ENCODE measurements at places on chromosomes 3 and 15.
A peak's percentile ranks its signal among the peaks of the same experiment; 100 is the strongest.

DNA sequence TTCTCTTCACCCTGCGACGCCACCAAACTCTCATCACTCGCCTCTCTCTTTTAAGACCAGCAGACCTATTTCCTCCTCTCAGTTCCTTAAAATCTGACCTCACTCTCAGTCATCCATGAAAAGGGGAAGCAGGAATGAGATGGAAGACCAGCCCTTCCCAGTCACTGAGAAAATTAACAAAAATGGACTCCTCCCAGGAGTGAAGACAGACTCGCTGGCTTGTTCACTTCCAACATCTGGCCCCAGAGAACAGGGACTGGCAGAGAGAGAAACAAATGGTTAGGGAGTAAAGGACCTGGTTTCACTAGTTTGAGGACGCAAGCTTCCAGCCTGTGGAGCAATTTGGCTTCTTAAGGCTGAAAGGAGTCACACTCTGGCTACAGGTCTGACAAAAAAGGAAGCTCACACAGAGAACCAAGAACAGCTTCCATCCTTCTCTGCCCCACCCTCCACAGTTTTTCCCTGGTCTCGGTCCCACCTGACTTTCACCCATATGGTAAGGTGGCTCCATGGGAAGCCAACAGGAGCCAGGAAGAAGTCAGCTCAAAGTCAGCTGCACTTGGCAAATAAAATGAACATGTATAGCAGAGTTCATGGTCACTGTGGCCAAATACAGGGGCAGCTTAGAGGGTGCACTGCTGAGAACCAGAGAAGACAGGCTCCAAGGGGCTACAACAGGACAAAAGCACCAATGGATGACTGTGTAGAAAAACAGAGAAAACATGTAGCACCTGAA, 57.2 kb downstream of the ITGB5 start:
- no peak for DNase-seq

DNA sequence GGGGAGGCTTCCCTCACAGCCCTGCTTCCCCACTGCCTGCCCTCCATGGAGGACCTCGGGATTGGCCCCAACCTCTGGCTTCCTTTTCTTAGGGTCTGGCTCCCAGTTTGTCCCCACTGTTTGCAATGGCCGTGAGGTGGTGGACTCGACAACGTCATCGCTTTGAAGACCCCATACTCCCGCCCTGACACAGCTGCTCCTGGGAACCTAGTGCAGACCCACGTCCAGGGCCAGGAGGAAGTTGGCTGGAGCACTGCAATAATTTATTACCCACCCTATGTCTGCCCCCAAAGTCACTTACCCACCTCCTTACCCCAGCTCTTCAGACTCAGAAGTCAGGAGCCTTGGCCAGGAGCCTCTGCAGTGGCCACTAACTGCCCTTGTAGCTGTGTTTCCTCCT, 11.1 kb downstream of the GRM2 start:
- no peak for DNase-seq

GRCh38 chr3:126781406-126781805, 77.4 kb downstream of the CHCHD6 start:
- DNase-seq = no peak

GRCh38 chr15:84598993-84599392, 1.8 kb upstream of the ZSCAN2 start:
- DNase-seq = no peak

DNA sequence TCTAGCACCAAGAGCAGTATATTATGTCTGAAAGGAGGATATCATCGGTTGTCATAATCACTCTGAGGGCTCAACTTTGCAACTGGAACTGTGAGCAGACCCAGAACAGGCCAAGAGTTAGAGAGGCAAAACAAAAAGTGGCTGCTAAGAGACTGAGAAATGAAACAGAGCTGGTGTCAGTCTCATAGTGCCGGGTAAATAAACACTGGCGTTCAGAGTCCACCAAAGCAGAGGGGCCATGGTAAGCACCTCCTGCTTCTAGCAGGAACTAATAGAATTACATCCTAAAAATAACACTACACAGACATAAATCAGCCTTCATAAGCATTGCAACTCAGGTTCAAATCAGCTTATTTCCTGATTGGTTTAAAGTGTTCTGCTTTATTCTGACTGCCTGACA, 10.3 kb upstream of the IL12A start:
- no peak for DNase-seq

DNA sequence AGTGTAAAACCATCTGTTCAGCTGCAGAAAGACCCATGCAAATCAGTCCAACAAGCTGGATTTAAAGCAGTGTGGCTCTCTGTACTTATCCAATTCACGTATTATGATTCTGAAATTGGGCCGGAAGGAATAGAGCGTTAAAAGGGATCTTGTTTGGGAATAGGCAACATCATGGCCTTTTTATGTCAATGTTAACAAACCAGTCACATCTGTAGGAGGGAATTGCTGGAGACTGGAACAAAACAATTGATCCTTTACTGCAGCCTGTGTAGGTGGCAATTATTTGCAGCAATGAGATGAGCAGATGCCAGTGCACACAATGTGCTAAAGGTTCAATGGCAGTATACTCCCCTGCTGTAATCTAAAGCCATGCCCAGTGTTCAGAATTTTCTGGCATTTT, 887.4 kb upstream of the ROBO1 start:
- DNase-seq = no peak

DNA sequence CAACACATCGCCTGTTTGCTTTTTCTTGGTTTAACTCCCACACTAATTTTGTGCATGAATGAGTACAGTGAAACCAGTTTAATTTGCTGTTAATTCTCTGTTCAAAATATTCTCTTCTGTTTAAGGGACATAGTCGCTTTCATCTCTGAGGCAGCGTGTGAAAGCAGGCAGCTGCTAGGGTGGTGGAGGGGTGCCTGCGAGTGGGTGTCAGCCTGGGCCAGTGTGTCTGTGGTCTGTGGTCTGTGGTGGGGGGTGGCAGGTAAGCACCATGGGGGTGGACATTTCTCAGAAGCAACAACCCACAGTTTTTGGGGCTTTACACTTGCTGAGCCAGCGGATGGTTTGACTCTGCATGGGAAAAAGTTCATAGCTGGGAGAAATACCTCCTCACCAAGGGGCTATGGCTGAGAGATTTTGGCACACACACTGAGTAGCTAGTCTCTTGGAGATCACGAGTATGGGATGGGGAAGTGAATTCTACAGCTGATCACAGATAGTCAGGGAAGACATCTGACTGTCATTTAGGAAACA, 109.2 kb downstream of the EPHB1 start:
- no peak for DNase-seq

DNA sequence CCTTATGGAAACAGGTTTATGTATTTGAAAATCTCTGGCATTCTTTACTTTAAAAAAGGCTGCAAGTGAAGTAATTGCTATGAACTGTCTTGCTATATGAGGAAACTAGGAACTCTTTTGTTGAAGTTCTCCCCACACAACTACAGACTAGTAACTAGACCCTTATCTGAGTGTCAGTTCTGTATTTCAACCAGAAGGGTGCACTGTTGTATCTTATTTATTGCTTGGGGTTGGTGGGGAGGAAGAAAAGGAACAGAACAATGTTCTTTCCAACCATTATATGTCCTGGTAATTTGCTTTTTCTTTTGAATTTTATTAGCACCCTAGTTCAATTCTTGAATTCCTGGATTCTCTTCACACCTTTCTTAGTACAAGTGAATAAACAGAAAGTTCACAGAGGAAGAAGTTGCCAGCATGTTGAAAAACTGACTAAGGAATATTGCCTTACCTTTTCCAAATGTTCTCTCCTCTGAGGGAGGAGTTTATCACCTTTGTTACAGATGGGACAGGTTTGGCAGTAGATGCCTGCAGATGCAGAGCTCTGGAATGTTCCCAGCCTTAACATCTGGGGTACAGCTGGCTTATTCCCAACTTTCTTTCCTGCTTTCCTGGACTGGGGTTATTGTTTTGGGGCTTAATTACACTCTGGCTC, 162.4 kb upstream of the CFAP20DC start:
- DNase-seq = peak; percentile 11

GRCh38 chr3:177905173-177906125, 630.8 kb upstream of the KCNMB2 start:
- DNase-seq = no peak

- no peak for DNase-seq
These were observed 106.2 kb downstream of the XXYLT1 start for GRCh38 chr3:195164573-195165264.

DNA sequence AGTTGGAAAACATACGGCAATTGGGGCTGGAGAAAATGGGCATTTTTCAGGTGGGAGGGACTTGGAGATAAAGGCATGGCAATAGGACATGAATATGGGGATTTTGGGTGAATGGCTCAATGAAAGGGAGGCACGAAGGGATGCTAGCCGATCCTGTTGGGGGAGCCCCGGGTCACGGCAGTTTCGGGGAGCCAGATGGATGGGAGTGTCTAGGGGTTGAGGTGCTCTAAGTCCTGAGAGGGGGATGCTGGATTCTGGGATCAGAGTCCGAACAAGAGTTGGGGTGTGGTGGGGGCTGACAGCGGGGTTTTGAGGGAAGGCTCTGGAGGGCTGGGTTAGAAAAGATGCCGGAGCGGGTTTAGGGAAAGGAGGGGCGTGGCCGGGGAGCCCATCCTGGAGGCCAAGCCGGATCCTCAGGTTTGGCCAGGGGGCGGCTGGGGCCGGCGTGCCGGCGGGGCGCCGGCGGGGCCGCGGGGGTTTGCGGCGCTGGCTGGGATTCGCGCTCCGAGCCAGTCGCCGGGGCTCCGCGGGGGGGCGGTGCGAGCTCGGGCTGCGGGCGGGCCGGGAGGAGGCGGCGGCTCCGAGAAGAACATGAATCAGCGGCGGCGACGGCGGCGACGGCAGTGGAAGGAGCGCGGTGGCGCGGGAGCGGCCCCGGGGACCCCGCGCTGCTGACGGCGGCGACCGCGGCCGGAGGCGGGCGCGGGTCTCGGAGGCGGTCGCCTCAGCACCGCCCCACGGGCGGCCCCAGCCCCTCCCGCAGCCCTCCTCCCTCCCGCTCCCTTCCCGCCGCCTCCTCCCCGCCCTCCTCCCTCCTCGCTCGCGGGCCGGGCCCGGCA, at the start of gene TYRO3:
TSS of gene TYRO3 (plus strand) at position 813 of the 839 bp plus-strand sequence. CDS start 46 bp downstream, outside the sequence.
- DNase-seq = peak; percentile 71

DNA sequence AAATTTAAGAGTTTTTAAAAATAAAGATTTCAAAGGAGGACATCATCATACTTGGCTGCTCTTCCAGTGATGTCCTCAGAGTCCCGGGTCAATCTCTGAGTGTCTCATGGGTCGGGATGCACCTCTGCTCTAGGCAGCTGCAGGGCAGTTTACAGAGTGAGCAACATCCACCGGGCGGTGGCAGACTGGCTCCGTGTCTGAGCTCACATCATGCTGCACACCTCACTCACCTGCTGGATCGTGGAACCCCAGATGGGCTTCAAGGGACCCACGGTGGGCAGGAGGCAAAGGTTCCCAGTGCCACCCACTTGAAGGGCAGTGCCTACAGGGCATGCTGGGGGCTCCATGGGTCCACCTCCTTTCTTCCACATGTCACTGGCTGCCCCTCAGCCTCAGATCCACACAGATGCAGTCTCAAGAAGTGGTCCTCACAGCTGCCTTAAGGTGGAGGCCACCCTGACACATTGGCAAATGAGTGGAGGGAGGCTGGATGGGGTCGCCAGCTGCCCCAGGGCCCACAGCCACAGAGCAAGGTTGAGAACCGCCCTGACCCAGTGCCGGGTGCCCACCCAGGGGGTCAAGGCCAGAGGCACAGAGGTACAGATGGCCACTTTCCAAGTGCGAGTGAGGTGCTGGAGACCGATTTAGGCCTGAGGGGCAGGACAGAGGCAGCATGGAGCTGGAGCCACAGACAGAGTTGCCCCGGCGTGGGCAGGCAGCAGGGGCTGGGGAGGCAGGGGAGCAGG, 25.2 kb downstream of the CYFIP1 start:
- no peak for DNase-seq

GRCh38 chr3:171176244-171176933, 149.9 kb upstream of the SLC2A2 start:
- DNase-seq = no peak

- DNase-seq = no peak
These were observed 73.5 kb upstream of the TNIK start for GRCh38 chr3:171533702-171534101.

DNA sequence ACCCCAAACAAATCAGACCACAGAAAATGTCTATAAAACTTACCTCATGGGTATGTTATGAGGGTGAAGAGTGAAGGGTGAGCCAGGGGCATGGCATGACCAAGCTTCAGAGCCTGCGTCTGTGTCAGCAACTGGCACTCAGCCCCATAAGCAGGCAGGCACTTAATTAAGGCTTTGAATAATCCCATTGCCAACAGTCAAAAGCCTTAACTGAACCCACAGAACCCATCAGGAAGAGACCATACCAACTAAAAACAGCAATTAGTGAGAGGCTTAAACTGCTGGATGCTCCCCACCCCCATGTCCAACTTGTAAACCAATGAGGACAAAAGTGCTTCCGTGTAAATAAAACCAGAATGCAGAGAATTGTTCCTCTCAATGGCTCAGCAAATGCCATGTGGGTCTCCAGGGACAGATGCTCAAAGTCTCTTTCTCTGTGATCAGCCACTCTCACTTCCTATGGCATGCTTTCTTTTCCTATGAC, 126.0 kb downstream of the MYLK start:
- DNase-seq = no peak

DNA sequence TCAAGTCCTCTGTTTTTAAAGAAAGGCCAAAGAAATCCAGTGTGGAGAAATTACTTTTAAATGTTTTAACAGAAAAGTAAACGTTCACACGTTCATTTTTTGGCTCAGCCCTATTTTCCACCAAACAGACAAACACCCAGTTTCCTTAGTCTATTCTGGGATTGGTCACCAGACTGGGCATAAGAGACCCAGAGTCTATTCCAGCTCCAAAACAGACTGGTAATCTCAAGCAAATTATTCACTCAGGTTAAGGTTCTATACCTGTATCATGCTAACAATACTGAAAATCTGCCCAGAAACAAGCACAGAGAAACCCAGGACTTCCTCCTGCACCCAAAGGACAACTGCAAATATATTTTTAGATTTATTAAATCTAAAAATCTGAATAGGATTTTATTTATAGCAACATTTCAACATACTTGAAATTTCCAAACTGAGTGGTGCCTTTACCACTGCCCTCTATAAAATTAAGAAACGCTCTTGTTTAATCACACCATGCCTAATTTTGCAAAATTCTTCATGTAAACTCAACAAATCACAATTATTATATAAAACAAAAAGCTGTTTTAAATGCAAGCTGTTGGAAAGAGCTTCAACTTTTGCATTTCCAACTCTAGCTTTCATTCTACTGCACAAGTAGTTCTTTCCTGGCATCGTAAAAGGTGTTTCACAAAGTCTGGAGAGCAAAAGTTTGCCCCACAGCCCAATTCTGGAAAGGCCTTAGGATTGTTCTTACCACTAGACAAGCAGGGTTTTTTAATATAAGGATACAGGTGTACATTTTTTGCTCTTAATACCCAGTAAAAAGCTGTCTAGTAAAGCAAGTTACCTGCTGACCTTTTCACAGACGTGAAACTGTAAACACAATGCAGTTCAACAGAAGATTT, 18.7 kb downstream of the ZNF148 start:
- DNase-seq = no peak

- no peak for DNase-seq
These were observed 361.0 kb upstream of the IL12A start for GRCh38 chr3:159627634-159628033.

- DNase-seq = no peak
These were observed 1.9 kb downstream of the ARHGAP31 start for GRCh38 chr3:119295816-119296726.

GRCh38 chr3:17726313-17726712, 16.1 kb downstream of the TBC1D5 start:
- no peak for DNase-seq

GRCh38 chr3:53577506-53577905, 83.1 kb downstream of the CACNA1D start:
- DNase-seq = no peak

Measured in NCI-H2171 (cell line).